ENCODE measurements at places on chromosomes 7 and 10. TPM values are rescaled to one million over a fixed set of nuclear protein-coding genes. Genes with fewer than 3 reads are reported as not detected.

DNA sequence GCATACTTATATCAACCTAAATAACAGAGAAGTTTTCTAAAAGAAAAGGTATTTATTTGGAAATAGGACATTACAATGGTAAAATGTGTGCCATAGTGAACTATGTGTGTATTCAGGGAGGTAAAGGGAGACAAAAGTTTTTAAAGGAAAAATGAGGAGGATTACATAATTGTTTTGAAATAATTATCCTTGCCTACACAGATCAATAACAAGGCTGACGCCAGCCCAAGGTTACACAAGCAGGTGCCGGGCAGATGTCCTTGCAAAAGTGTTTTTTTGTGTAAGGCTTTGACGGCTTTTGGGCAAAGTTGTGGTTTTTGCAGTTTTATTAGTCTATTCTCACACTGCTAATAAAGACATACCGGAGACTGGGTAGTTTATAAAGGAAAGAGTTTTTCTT is 22.7 kb upstream of the SLC35B4 start:
- DNase-seq, result no peak

GRCh38 chr7:17548014-17548653 is 249.7 kb downstream of the AHR start:
- no peak for DNase-seq

DNA sequence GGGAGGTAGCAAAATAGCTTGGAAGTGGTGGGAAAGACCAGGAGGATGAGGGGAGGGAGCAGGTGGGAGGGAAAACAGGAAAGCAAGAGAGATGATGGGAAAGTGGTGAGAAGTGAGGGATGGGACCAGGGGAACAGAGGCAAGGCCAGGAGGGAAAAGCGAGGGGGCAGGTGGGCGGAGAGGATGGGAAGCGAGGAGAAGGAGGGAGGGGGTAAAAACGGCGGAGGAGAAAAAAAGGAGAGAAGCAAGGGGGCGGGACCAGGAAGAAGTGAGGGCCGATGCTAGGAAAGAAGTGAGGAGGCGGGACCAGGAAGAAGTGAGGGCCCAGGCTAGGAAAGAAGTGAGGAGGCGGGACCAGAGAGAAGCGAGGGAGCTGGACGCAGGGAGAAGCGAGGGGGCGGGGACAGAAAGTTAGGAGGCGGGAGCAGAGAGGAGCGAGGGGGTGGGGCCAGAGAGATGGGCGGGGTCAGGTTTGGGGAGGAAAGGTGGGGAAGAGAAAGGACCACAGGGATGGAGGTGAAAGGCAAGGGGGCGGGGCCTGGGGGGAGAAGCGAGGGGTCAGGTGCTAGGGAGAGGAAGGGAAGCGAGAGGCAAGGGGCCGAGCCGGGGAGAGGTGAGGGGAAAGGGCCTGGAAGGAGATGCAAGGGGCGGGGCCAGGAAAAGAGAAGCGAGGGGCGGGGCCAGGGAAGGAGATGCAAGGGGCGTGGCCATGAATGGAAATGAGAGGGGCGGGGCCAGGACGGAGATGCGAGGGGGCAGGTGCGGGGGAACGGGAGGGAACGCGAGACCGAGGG is 984 bp downstream of the SMURF1 start:
- peak; percentile 99 for DNase-seq

DNA sequence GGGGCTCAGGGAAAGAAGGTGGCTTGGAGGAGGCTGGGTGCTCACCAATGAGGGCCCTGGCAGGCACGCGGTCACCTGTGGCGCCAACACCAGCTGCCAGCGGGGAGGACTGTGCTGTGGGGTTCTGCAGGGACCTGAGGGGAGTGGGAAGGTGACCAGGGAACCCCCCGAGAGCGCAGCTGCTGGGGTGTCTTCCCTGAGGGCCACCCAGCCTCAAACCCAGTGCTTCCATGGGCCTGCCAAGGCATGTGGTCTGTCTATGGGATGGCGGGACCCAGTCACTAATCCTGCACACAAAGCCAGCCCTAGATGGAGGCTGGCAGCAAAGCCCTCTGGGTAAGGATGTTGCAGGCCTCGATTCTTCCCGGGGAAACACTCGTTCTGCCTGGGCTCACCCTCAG is 117.1 kb downstream of the EBF3 start:
- no peak for DNase-seq

DNA sequence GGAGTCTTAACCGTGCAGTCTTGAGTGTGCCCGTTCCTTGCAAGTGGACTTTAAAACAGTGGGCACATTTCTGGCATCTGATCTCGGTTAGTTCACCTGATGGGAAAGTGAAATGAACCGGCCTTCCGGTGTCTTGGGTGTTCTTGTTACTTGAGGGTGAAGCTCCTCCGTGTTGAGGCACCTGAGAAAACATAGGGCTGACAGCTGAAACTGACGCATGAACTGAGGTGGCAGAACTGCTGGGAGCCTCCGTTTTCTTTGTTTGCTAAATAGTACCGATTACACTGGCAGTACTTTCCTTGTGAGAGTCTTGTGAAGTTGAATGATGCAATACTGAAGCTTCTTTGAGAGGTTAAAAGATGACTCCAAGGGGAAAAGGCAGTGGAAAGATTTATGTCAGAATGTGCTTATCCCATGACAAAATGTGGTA is 62.8 kb upstream of the SAMD8 start:
- DNase-seq, result no peak

DNA sequence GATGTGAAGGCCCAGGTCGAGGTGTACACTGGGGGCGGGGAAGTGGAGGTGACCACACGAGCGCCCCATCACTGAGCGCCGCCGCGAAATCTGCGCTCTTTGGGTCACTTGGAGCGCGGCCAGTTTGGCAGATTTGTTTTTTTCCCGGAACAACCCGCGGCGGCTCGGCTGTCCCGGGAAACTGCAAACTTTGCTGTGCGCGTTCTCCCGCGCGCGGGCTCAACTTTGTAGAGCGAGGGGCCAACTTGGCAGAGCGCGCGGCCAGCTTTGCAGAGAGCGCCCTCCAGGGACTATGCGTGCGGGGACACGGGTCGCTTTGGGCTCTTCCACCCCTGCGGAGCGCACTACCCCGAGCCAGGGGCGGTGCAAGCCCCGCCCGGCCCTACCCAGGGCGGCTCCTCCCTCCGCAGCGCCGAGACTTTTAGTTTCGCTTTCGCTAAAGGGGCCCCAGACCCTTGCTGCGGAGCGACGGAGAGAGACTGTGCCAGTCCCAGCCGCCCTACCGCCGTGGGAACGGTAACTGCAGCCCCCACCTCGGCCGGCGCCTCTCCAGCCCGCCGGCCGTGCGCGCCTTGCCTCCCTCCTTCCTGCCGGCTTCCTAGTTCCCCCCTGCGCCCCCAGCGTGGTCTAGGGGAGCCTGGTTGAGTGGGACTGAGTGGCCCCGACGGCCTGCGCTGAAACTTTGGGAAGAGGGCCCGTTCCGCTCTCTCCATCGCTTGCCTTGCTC is at the start of gene CASP7:
Gene CASP7, plus strand, starts transcription at position 450 of the 727 bp plus-strand sequence. CDS start 17,582 bp downstream, outside the sequence.
- DNase-seq, result peak; percentile 88

DNA sequence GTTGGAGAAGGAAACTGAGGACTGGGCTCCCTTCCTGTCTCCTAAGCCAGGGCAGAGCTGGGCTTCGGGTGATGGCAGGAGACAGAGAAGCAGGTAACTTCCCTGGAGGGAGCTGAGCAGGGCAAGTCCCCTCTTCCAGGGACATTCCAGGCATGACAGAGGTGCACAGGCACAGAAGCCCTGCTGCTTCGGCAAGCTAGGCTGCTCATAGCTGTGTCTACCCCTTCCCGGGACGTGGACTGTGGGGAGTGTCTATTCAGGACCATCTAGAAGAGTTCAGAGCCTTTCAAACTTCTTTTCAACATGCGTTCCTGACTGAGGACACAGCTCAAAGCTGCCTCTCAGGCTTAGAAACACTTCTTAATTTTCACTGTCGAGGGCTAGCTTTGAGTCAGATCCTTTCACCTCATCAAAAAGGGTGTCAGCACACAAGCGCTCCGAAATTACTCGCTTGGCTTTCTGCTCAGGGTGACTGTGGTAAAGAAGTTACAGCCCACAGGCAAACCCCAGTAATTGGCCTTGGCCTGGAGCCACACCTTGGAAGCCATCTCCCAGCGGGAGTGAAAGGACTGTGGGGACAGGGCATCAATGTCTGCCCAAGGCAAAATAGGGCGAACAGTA is 63.7 kb upstream of the STEAP1B start:
- no peak for DNase-seq

- DNase-seq, result no peak
Measured at GRCh38 chr10:78749200-78749599, 319.6 kb upstream of the ZMIZ1 start.

DNA sequence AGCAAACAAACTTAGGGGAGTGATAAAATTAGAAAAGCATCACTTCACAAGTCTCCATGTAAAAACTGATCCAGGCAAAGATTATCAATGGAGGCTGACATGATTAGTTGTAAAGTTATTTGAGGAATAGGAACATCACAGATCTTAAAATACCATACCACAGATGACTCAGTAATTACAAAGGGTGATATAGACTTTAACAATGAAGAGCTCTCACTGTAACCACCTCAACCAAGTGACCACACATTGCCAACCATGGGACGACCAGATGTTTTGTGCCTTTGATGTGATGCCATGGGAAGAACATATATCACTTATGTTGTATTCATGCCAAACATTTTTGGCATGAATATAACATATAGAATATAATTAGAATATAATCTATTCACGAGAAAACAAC is 11.7 kb downstream of the AASS start:
- DNase-seq, result no peak

DNA sequence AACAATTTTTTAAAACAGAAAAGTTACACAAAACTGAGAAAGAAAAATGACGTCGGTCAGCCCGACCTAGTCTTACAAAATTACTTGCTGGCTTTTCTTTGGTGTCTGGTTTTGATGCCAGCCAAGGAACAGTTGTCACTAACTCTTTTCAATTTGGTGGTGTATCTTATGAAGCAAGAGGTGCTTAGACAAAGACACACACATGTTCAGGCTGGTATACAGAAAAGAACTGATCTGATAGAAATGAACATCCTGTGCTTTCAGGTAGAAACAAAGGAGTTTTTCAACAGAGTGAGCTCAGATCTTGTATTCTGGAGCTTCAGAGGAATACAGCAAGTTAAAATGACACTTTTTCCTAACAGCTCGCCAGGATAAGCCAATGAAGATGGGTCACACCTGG is 43.6 kb downstream of the PARD3 start:
- DNase-seq, result no peak

GRCh38 chr10:129968853-129969183 is 4.7 kb upstream of the EBF3 start:
- DNase-seq, result peak; percentile 87

- DNase-seq, result no peak
Measured at GRCh38 chr10:35274498-35275060, 61.7 kb upstream of the CCNY start.

DNA sequence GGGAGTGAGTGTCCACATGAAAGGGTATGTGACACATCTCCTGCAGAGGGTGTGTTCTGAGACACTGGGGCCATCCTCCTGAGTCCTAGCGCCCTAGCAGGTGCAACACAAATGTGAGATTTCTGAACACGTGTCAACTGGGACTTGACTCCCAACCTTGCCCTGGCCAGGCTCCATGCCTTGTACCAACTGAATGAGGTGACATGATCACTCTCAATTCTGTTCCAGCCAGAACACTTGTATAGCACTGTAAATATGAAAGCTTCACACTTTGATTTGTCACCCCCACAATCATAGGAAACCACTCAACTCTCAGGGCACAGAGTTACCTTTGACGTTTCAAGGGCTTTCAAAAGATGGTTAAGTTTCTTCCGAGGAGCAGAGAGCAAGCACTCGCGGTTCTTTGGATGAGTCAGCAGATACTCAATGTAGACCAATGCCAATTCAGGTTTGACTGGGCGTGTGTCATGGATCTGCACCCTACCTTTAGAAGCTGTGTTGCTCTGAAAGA is 48.6 kb downstream of the NCAPG2 start:
- no peak for DNase-seq

- no peak for DNase-seq
Measured at GRCh38 chr10:5400468-5401240, 4.0 kb downstream of the TUBAL3 start.

GRCh38 chr7:50349963-50350944 is 45.7 kb downstream of the IKZF1 start:
- DNase-seq, result no peak

- no peak for DNase-seq
Measured at GRCh38 chr7:114418117-114418516, 3.5 kb downstream of the FOXP2 start.

- no peak for DNase-seq
Measured at GRCh38 chr7:48154792-48155413, 16.4 kb upstream of the ABCA13 start.

DNA sequence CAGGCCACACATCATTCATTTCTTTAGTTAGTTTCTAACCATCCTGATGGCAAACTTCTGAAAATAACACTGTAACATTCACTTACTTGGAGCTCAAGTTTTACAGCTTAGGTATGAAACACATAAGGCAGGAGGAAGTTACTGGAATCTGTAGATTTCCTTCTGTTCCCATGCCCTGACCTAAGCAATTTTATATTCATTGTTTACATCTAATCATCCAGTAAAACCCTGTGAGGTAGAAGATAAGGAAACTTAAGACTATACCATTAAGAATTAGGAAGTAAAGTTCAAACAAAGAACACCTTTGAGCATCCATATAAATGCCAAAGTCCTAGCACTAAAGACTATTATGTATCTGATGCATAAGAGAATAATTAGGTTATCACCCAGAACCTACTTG is 19.5 kb downstream of the RALA start:
- DNase-seq, result no peak

- DNase-seq, result no peak
Measured at GRCh38 chr7:47198159-47198558, 383.8 kb downstream of the TNS3 start.

DNA sequence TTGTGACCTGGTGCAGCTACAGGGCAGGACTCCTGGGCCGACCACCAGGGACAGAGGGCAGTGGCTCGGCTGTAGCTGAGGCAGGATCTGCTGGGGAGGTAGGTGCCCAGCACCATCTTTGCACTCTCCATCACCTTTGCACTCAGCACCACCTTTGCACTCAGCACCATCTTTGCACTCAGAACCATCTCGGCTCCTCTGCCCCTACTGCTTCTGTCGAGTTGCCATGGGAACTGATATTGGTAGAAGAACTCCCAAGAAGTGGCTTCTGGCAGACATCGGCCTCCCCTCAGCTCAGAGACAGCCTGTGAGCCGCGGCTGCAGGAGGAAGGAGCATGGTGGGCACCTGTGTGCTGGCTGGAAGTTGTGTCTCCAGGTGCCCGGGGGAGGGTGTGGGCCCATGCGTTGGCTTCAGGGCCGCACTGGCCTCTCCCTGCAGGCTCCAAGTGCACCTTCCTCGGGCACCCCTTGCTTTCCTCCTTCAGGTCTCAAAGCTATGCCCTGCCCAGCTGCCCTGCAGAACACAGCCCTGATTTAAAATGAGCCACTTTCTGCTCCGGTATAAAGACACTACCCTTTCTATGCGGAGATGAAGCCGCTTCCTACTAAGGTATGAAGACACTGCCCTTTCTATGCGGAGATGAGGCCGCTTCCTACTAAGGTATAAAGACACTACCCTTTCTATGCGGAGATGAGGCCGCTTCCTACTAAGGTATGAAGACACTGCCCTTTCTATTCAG is 514.5 kb downstream of the PTPRN2 start:
- no peak for DNase-seq

The ZNF679 gene
- total RNA-seq, result not detected

The NPFFR1 gene
- 4.8 TPM for total RNA-seq

The HIPK2 gene
- total RNA-seq, result 65.2 TPM

The PLEKHA8 gene
- 16.9 TPM for total RNA-seq

The SUN3 gene
- not detected for total RNA-seq

The PHKG1 gene
- 2.7 TPM for total RNA-seq

The AIFM2 gene
- 14.1 TPM for total RNA-seq

The BTRC gene
- 24.3 TPM for total RNA-seq

The STAG3 gene
- 11.0 TPM for total RNA-seq

The LIPF gene
- total RNA-seq, result not detected

The WIPF3 gene
- total RNA-seq, result 5.3 TPM

The LRRTM3 gene
- 0.31 TPM for total RNA-seq

The UCMA gene
- total RNA-seq, result not detected

The LIPK gene
- total RNA-seq, result not detected

The NODAL gene
- not detected for total RNA-seq

The OR2A5 gene
- not detected for total RNA-seq

The AGR2 gene
- total RNA-seq, result 0.40 TPM
